ENCODE measurements at places on chromosomes 11 and 22.
A peak's percentile ranks its signal among the peaks of the same experiment; 100 is the strongest.

DNA sequence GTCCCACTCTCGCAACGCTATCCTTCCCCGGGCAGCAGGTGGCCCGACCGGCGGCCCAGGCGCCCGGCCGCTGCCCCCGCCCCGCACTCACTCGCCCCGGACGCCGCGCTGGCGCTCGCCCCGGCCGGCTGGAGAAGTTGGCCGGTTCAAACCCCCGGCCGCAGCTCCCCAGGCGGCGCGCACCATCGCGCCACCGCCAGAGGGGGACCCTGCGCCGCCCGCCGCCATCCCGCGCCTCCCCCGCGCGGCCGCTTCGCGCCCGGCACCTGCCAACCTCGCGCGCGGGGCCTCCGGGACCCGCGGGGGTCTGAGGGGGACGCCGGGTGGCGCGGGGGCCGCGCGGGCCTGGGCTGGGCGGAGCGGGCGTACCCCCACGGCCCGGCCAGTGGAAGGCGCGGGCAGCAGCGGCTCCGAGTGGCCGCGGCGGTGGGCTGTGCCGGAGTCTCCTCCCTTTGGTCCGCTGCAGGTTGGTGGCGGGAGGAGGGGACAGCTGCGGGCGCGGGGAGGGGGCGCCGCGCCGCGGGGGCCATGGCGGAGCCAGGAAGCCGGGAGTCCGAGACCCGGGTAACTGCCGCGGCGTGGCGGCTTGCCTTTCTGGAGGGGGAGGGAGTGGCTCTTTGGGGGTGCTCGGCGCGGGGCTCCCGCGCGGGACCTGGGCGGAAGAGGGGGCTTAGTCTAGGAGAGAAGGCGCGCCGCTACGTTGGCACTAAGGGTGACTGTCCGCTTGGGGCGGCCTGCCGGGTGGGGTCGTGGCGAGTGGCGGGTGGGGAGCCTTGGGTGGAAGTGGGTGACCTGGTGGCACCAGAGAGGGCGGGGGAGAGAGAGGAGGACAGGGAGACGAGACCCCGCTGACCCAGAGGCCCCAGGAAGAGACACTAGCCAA, at the start of the genes MPST and TST:
Gene MPST, plus strand, starts transcription at position 434 of the 883 bp plus-strand sequence. Its CDS starts 95 bp downstream, at position 529.
Gene TST, minus strand, starts transcription at position 139 of the 883 bp plus-strand sequence. CDS start 715 bp downstream, outside the sequence.
- peaks cover 28% of the 10 kb centered on the region for H3K4me1 ChIP-seq
- H3K4me3 ChIP-seq, result peak within 1 kb of the TSS; percentile 87
- no peaks in the 10 kb centered on the region for H3K27me3 ChIP-seq
- H3K27ac ChIP-seq, result peak within 1 kb of the TSS; percentile 86

DNA sequence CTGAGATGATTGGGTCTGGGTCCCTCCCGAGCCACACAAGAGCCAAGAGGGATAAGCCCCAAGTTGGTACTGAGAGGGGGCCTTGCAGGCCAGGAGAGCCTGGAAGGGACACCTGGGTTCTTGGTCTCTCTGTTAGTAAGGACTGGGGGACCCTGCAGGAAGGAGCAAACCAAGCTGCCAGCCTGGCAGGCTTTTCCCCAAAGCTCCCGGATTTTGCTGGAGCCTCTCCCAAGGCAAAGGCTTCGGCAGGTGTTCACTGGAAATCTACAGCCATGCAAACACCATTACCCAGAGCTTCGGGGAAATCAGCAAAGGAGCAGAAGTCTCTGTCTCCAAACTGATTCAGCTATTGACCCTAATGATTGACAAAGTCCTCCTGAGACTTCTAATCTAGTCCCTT, 527.9 kb downstream of the BUD13 start:
- H3K36me3 ChIP-seq, result no peaks in the 10 kb centered on the region

GRCh38 chr11:126544108-126545056, 188.9 kb downstream of the ST3GAL4 start:
- H3K27me3 ChIP-seq, result peaks cover 14% of the 10 kb centered on the region
- no peak overlapping the region for H3K4me3 ChIP-seq
- DNase-seq, result no peak
- H3K27ac ChIP-seq, result no peak overlapping the region
- H3K36me3 ChIP-seq, result no peaks in the 10 kb centered on the region
- no peaks in the 10 kb centered on the region for H3K4me1 ChIP-seq

DNA sequence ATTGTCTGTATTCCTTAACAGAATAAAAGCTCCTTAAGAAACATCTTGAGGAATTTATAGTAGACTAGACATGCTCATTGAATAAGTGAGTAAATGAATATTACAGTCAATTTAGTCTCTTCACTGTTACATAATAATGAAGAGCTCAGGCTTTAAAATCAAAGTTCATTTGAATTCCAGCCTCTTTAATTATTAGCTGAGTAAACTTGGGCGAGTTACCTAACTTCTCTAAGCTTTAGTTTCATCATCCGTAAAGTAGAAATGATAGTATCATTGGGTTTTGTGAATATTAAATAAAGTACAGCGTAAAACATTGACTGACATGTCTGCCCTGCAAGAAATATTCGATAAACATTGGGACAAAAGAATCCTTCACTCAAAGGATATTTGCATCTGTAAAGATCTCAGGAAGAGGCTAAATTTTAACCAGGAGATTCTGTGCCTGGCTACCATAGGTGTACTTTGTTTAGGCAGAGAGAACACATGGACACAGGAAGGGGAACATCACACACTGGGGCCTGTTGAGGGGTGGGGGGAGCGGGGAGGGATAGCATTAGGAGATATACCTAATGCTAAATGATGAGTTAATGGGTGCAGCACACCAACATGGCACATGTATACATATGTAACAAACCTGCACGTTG, 15.2 kb upstream of the BBOX1 start:
- no peak overlapping the region for H3K27ac ChIP-seq
- no peaks in the 10 kb centered on the region for H3K36me3 ChIP-seq
- no peaks in the 10 kb centered on the region for H3K4me1 ChIP-seq
- H3K4me3 ChIP-seq, result no peak overlapping the region
- H3K27me3 ChIP-seq, result no peaks in the 10 kb centered on the region
- no peak for DNase-seq
